Activated naive CD4-positive, alpha-beta T cell treated with anti-CD3 and anti-CD28 coated beads for 36 hours (primary cell): ENCODE measurements at places on chromosomes 3 and 15. TPM values are rescaled to one million over a fixed set of nuclear protein-coding genes. Genes with fewer than 3 reads are reported as not detected.

TMCO5A gene
- not detected for total RNA-seq

GREM1 gene
- total RNA-seq = not detected

CP gene
- not detected for total RNA-seq

MLF1 gene
- 1.2 TPM for total RNA-seq

KNG1 gene
- not detected for total RNA-seq

CPLX3 gene
- total RNA-seq = not detected

MESP2 gene
- not detected for total RNA-seq

PPCDC gene
- 18.0 TPM for total RNA-seq

DNA sequence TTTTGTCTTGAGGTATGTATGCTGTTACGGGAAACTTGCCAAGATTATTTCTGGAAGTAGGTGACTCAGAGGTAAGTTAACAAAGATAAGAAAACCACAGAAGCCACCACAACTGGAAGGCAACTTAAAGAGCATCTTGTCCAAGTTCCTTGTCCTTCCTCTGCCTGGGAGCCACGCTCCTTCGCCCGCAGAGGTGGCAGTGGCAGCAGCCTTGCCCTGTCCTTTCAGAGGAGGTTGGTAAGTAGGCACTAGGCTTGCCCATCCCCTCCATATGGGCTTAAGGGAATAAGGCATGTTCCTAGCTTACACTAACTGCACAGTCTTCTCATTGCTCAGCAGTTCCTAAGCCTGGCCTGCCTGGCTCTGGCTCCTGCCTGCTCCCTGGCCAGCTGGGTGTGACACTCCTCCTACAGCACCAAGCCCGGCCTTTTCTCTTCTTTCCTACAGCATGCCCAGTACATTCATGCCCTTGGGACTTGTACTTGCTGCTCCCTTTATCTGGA is 48.0 kb upstream of the RAB6B start:
- no peak overlapping the region for H3K4me3 ChIP-seq
- no peak for DNase-seq
- no peaks in the 10 kb centered on the region for H3K36me3 ChIP-seq
- peaks cover 14% of the 10 kb centered on the region for H3K4me1 ChIP-seq

DNA sequence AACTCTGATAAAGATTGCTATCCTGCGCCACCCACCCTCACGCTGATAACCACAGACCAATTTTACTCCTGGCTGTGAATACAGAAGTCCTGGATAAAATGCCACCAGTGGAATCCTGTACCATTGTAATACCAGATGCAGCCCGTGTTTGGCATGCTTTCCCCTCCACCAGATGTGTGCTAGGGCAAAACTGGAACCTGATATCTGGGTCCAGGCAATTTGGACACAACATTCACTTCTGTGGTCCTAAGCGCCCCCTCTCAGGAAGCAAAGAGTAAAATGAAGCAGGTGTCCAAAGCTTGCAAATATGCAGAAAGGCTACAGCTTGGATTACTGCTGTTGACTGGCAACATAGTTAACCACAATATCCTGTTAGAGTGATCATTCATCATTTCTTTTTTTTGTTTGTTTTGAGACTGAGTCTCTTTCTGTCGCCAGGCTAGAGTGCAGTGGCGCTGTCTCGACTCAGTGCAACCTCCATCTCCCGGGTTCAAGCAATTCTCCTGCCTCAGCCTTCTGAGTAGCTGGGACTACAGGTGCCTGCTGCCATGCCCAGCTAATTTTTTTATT is 32.8 kb downstream of the LOXL1 start:
- no peaks in the 10 kb centered on the region for H3K27me3 ChIP-seq
- H3K36me3 ChIP-seq = no peaks in the 10 kb centered on the region
- H3K4me3 ChIP-seq = no peak overlapping the region
- peak; percentile 59 for DNase-seq
- H3K4me1 ChIP-seq = peaks cover 16% of the 10 kb centered on the region

GRCh38 chr3:126515066-126515706 is 2.4 kb downstream of the UROC1 start:
- no peak for DNase-seq
- H3K27me3 ChIP-seq = no peaks in the 10 kb centered on the region
- no peaks in the 10 kb centered on the region for H3K4me1 ChIP-seq
- no peak overlapping the region for H3K4me3 ChIP-seq

- H3K27me3 ChIP-seq = no peaks in the 10 kb centered on the region
- peaks cover 45% of the 10 kb centered on the region for H3K4me1 ChIP-seq
- H3K4me3 ChIP-seq = no peak overlapping the region
- DNase-seq = no peak
- no peaks in the 10 kb centered on the region for H3K36me3 ChIP-seq
- no peak overlapping the region for H3K27ac ChIP-seq
Observed at GRCh38 chr3:187982142-187982541, 171.8 kb upstream of the LPP start.

- peaks cover 3% of the 10 kb centered on the region for H3K4me1 ChIP-seq
- no peak overlapping the region for H3K27ac ChIP-seq
- no peaks in the 10 kb centered on the region for H3K27me3 ChIP-seq
- H3K36me3 ChIP-seq = no peaks in the 10 kb centered on the region
Observed at GRCh38 chr3:153038779-153039178, 123.2 kb upstream of the RAP2B start.

- H3K4me3 ChIP-seq = no peak overlapping the region
- no peak overlapping the region for H3K27ac ChIP-seq
- no peaks in the 10 kb centered on the region for H3K4me1 ChIP-seq
- no peaks in the 10 kb centered on the region for H3K27me3 ChIP-seq
- DNase-seq = no peak
Observed at GRCh38 chr3:123376451-123377242, 72.2 kb downstream of the ADCY5 start.

DNA sequence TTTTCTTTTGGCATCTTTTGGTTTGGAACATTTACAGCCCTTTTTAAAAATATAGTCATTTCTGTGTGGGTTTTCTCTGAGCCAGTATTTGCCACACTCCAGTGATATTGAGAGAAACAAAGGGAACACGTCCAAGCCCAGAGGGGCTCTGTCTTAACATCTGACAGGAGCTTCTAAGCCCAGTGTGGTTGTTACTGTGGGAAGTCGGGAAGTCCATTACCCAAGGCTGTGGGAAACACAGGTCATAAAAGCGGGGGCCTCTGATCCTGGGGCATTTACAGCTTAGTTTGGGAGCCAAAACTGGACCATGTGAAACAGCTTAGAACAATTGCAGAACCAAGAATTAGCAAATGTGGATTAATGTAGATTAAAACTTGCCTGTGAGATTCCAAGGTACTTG is 123.0 kb downstream of the PTPRG start:
- no peak overlapping the region for H3K4me3 ChIP-seq
- H3K36me3 ChIP-seq = no peaks in the 10 kb centered on the region
- DNase-seq = no peak
- peaks cover 13% of the 10 kb centered on the region for H3K27me3 ChIP-seq

GRCh38 chr3:23659274-23659673 is 146.5 kb upstream of the UBE2E1 start:
- H3K27me3 ChIP-seq = peaks cover 3% of the 10 kb centered on the region
- no peak overlapping the region for H3K27ac ChIP-seq
- no peak overlapping the region for H3K4me3 ChIP-seq
- no peaks in the 10 kb centered on the region for H3K4me1 ChIP-seq

DNA sequence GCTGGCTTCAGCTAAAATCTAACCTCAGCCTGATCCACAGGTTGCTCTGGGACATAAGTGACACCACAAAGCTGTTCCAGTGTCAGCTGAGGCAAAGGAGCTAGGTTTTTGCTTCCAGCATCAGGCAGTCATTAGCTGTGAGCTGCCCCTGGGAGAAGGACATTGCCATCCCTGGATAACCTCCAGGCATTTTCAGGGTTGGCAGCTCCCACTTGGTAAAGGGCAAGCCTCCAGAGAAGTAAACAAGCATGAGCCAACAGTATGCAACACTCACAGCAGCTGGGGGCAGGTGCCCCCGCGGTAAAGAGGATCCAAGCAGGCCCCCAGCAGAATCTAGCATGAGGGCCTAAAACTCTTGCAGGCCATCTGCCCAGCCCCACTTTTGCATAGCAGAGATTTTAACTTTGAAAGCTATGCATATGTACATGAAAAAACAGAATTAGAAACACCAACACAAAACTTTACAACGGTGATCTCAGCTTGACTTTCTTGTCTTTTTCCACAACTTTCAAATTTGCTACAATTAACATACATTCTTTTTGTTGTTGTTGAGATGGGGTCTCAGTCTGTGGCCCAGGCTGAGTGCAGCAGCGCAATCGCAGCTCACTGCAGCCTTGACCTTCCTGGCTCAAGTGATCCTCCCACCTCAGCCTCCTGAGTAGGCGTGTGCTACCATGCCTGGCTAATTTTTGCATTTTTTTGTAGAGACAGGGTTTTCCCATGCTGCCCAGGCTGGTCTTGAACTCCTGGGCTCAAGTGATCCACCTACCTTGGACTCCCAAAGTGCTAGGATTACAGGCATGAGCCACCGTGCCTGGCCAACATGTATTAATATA is 83.8 kb upstream of the TPM1 start:
- no peaks in the 10 kb centered on the region for H3K27me3 ChIP-seq
- no peaks in the 10 kb centered on the region for H3K4me1 ChIP-seq
- no peak overlapping the region for H3K27ac ChIP-seq
- H3K36me3 ChIP-seq = no peaks in the 10 kb centered on the region
- no peak overlapping the region for H3K4me3 ChIP-seq
- DNase-seq = no peak

DNA sequence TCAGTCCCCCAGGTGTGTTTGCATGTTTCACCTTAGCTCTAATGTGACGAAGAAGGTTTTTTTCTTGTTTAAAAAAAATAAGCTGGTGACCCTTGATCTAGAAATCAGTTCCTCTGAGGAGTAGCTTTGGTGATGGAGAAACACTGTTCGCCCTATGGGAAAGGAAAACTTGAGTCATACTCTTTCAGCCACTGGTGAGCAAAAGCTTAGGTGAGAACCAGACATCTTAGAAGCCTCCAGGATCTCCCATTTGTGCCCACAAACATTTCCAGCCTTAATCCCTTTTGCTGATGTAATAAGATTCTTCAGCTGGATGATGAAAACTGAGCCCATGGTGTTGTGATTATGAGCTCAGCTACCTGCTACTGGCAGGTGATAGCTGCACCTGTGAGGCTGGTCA is 37.8 kb downstream of the SLC27A2 start:
- peaks cover 15% of the 10 kb centered on the region for H3K4me1 ChIP-seq
- no peak overlapping the region for H3K27ac ChIP-seq
- no peak for DNase-seq
- H3K4me3 ChIP-seq = no peak overlapping the region

DNA sequence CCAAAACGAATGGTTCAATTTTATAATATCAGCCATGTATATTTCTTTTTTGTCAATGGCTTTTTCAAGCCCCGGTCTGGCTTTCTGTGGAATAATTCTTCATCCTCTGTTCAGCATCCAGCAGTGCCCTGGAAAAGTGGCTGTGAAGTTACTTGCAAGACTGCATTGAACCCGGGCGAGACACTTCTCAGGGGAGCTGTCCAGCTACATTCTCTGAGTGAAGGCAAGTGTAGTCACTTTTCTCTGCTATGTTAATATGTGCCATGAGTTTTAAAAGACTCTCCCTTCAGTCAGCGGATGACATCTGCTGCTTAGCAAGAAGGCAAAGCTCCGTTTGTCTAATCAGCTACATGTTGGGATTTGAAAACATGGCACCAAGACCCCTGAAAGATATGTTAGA is 81.3 kb upstream of the RGMA start:
- H3K4me1 ChIP-seq = no peaks in the 10 kb centered on the region
- no peak overlapping the region for H3K27ac ChIP-seq
- H3K36me3 ChIP-seq = no peaks in the 10 kb centered on the region
- H3K4me3 ChIP-seq = no peak overlapping the region
- no peak for DNase-seq

- H3K4me1 ChIP-seq = peaks cover 15% of the 10 kb centered on the region
- H3K4me3 ChIP-seq = no peak overlapping the region
- H3K36me3 ChIP-seq = peaks cover 31% of the 10 kb centered on the region
- H3K27me3 ChIP-seq = no peaks in the 10 kb centered on the region
- no peak overlapping the region for H3K27ac ChIP-seq
Observed at GRCh38 chr3:16279010-16279801, 14.2 kb downstream of the OXNAD1 start.

DNA sequence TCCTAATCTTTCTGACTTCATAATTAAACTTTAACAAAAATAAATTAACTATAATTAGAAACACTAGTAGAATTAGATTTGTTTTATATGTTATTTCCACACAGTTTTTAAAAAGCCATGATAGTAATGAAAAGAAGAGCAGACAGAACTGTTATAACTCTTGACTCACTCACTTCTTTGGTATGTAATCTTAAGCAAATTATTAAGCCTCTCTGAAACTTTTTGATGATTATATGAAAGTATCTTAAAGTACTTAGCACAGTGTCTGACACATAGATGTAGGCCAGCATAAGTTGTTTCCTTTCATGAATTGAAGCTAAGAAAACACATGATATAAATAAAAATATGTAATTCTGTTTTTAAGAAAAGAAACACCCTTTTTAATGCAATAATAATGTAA is 123.6 kb upstream of the MLF1 start:
- no peak overlapping the region for H3K27ac ChIP-seq
- no peak for DNase-seq
- peaks cover 5% of the 10 kb centered on the region for H3K36me3 ChIP-seq

GRCh38 chr15:48086133-48086532 is 34.7 kb upstream of the SLC24A5 start:
- H3K36me3 ChIP-seq = no peaks in the 10 kb centered on the region
- no peak for DNase-seq
- no peak overlapping the region for H3K27ac ChIP-seq
- H3K27me3 ChIP-seq = peaks cover 2% of the 10 kb centered on the region

DNA sequence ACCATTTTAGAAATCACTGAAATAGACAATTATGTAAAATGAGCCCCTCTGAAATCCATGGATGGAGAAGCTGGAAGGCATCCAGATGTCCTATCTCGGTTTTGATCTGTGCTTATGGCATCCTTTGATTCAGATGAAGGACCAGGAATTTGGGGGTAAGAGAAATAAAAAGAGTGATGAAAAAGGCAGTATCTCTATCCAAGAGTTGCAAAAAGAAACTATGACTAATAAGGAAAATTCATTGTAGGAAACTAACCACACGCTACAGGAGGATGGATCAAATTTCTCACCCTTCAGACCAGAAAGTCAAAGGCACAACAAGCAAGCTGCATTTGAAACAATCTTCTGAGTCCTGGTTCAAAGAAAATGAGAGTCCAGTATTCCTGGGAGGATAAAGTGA is 34.8 kb downstream of the SRGAP3 start:
- H3K4me1 ChIP-seq = no peaks in the 10 kb centered on the region
- H3K27ac ChIP-seq = no peak overlapping the region
- no peaks in the 10 kb centered on the region for H3K36me3 ChIP-seq
- DNase-seq = no peak

DNA sequence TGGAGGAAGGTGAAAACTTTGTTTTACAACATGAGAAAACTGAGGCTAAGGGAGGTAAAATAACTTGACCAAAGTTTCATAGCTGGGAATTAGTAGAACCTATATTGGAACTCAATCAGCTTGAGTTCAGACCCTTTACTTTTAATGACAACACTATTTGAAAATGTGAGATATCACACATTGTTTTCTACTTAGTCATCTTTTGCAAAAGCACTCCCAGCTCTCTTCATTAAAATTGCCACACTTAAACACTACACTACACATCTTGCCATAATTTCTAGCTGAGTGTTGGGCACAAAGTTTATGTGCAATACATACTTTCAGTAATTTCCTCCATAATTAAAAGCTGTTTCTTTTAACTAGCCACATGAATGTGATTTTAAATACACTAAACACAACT is 230.4 kb upstream of the DCBLD2 start:
- H3K27ac ChIP-seq = no peak overlapping the region
- H3K4me3 ChIP-seq = no peak overlapping the region
- no peak for DNase-seq
- H3K27me3 ChIP-seq = peaks cover 2% of the 10 kb centered on the region

- no peaks in the 10 kb centered on the region for H3K36me3 ChIP-seq
- H3K4me1 ChIP-seq = no peaks in the 10 kb centered on the region
- no peak overlapping the region for H3K27ac ChIP-seq
- no peak for DNase-seq
- H3K4me3 ChIP-seq = no peak overlapping the region
- no peaks in the 10 kb centered on the region for H3K27me3 ChIP-seq
Observed at GRCh38 chr3:117898722-117899522, 1135.7 kb downstream of the IGSF11 start.
